Fibroblast of skin of right quadriceps (primary cell): ENCODE measurements at places on chromosomes 6 and 20.

GRCh38 chr20:38162878-38163875, 1.9 kb downstream of the TGM2 start:
- no peak for DNase-seq

- DNase-seq: no peak
Observed at GRCh38 chr6:168791917-168792316, 350.9 kb downstream of the SMOC2 start.

- DNase-seq: no peak
Observed at GRCh38 chr6:91669154-91669870, 1082.4 kb upstream of the MAP3K7 start.

GRCh38 chr6:48183811-48184605, 73.0 kb upstream of the PTCHD4 start:
- no peak for DNase-seq

DNA sequence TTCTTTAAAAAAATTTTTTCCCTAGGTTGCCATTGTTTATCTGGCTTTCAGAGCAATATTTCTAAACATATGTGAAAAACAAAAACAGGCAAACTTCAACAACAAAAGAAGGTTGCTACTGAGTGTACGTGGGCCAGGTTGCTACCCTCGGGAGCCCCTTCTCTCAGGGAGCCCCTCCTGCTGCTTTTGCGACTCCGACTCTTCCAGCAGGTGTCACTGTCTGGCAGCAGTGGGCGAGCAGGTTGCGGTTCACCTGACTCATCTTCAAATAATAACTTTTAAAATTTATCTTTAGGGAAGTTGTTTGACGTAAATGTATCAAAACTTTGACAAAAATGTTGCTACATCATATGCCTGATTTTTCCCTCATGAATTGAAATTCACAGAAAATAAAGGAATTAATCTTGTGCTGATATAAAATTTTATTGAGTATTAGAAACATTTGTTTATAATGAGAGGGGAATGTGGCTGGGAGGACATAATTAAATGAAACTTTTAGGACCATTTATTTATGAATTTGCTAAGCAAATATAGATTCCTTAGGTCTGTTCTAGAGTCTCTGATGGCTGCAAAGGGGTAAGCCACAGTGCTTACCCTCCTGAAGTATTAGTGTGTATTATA, 138.8 kb downstream of the HIVEP1 start:
- no peak for DNase-seq

- peak; percentile 68 for DNase-seq
Observed at GRCh38 chr6:16764188-16764950, 3.1 kb upstream of the ATXN1 start.

GRCh38 chr20:44615876-44616603, 33.7 kb downstream of the PKIG start:
- no peak for DNase-seq

- no peak for DNase-seq
Observed at GRCh38 chr6:133955582-133956415, 2.8 kb downstream of the TBPL1 start.

- DNase-seq: peak; percentile 95
Observed at GRCh38 chr6:133551847-133552341, 310.7 kb downstream of the EYA4 start.

DNA sequence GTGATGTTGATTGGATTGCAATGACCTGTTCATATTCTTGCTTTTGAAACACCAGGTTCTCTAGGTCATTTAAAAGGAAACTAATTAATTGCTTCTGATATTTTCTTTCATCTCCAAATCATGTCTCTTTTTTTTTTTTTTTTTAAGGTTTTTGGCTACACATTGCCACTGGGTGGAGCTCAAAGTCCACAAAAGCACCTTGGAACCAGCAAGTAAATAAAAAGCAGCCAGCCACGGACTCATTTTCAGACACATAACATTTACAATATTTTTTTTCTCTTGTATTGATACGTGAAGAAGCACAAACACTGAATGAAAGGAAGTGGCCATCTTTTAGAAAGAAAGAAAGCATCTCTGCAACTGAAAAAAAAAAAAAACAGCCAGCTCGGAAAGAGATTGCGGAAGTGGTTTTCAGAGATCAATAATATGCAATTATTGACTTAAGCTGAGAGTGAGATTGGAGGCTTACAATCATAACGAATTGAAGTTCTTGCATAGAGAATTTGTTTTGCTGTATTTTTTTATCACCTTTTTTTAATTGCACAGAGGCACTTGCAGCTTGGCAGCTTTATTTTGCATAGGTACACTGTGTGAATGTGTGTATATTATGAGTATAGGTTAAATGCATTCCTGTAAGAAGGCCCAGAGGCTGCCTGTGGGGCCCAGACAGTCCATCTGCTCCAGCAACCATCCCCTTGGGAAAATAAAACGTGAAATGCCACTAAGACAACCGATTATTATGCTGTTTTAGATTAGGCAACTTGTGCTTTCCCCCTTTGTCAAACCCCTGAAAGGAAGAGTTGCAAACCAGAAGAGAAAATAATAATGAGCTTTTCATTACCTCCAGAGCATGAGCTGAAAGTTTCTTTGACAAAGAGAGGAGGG, 28.2 kb downstream of the CGA start:
- DNase-seq: peak; percentile 59

- DNase-seq: no peak
Observed at GRCh38 chr20:58359441-58359840, 29.6 kb upstream of the VAPB start.

DNA sequence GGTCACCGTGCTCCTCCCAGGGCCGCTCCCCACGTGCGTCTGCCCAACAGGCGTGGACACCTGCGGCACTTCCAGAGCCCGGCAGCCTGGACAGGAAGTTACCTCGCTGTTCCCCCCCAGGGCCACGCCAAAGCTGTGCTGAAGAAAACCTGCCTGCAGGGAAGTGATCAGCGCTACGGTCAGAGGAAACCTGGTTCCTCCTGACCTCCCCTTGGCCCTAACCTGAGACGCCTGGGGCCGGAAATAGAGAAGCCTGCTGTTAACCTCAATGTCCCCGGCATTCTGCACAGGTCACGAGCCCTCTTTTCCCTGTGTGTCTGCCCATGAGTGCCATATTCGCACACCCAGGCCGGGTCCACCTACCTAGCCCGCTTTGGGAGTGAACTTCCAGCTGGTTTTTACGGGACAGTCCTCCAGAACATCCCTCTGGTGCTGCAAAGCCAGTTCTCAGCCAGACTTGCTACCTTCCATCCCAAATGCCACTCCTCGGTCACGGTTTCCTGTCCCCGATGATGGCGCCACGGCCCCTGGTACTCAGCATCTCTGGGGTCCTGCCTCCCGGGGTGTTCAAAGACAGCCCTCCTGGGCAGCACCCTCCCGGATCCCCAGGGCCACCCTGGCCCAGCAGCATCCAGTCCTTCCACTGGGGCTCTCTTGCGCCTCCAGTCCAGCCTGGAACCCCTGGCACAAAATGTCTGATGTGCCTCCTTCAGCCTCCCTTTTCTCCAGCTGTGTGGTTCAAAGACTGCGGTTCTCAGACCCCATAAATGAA, 12.0 kb upstream of the IRF4 start:
- no peak for DNase-seq

DNA sequence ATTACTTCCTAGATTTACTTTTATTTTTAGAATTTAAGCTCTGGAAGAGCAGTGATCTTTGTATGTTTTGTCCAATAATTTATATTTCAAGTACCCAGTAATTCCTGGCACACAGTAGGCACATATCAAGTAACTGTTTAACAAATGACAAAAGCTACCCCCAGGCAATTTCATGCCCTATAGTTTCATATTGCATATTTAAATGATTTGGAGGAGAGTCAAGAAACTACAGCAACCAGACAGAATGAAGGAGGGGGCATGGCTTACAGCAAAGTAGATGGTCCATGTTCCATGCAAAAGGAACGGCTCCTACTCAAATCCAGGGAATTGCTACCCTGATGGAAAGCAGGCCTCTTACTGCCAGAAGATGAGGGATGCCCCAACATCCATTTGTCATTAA, 113.5 kb downstream of the ARHGAP18 start:
- DNase-seq: no peak

- DNase-seq: peak; percentile 54
Observed at GRCh38 chr6:124881898-124882578, 80.2 kb upstream of the RNF217 start.

- DNase-seq: no peak
Observed at GRCh38 chr6:33903579-33903978, 99.8 kb upstream of the MLN start.

GRCh38 chr6:135149376-135149775, 31.7 kb upstream of the MYB start:
- no peak for DNase-seq

GRCh38 chr20:23022849-23023248, 12.3 kb upstream of the SSTR4 start:
- no peak for DNase-seq

- DNase-seq: no peak
Observed at GRCh38 chr6:169005166-169005565, 248.5 kb downstream of the THBS2 start.

- DNase-seq: no peak
Observed at GRCh38 chr20:55935448-55936208, 69.7 kb downstream of the CBLN4 start.

DNA sequence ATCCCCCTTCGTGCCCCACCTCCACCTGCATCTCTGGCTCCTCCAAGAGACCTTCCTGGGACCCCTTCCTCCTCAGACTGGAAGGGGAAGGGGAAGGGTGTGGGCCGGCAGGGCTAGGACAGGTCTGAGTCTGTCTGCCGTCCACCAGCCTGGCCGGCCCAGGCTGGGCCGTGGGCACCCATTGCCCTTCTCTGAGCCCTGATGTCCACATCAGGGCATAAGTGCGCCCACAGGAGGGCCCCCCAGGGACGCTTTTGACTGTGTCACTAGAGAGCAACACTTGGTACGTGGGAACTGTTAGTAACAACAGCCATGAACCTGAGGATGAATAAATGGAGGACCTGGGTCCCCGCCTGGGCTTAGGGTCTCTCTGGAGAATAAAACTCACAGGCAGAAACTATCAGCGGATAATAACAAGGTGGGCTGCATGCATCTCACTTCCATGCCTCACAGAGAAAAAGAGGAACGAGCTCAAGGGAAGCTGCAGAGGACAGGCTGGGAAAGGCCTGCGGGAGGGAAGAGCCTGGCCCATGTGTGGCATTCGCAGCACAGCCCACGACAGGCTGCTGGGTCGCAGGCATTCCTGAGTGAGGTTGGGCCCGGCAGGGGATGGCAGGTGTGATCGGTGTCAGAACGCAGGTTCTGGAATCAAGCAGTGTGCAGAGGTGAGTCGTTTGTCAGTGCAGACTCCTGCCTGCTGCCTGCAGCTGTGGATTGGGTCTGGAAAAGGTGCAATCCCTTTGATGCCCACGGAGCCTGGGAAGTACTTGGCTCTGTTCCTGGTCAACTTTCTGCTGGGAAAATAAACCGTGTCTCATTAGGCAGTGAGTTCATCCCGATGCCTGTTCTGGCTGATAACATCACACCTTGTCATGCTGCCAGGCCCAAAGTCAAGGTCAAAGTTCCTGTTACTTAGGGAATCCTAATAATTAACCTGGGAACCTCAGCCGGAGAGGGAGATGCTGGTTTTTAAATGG, 60.9 kb downstream of the BCAS4 start:
- DNase-seq: no peak

- DNase-seq: no peak
Observed at GRCh38 chr20:50930139-50930975, 880 bp downstream of the ADNP start.

DNA sequence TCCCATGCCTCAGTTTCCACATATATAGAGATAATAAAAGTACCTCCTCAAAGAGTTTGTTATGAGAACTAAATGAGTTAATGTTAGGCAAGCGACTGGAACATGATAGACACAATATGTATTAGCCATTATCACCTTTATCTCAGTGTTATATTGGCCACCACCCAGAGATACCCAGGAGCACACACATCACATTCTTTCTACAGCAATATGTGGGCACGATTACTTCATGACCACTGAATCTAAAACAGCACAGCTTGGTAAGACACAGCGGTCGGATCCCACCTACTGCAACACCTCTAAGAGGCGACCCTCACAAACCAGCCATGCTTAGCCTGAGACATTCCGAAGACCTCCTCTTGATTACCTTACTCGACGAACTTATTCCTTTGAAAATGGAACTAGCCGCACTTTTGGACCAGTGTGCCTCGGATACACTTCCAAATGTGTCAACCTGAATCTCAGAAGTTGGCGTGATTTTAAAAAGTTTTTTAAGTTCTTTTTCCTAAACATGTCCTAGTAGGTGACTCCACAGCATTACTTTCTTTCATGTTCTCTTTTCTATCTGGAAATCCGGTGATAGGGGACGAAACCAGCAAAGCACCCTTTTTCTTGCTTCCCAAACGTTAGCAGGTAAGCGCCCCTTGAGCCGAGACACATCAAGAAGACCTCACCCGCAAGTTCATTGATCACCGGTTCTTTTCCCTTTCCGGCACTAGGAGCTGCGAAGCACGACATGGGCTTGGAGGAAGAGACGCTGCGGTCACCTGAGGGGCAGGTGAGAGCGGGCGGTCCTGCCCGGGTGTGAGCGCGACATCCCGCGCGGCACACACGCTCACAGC, 923 bp downstream of the GMDS start:
- DNase-seq: no peak

DNA sequence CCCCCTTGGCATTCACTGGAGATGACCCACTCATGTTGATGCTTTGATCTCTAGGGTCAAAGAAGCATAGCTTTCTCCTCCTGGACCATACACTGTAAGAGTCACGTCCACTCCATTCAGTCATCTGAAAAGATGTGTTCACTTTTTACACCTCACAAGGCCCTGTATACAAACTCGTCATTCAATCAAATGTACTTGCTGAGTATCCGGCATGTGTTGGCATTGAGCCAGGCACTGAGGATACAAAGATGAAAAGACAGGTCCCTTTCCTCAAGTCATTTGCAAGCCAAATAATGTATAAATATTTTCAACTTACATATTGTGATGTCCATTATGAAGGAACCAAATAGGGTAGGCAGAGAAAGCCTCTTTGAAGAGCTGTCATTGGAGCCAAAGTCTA, 32.6 kb upstream of the CSNK2A1 start:
- no peak for DNase-seq
